Stimulated activated CD8-positive, alpha-beta memory T cell treated with anti-CD3 and anti-CD28 coated beads, Interleukin-7, amount 100 ng/mL, for 1 hour (primary cell): ENCODE measurements at places on chromosomes 4 and X.

GRCh38 chr4:150664935-150665334, 83.0 kb downstream of the MAB21L2 start:
- DNase-seq = no peak

GRCh38 chr4:3223956-3224748, 24.8 kb upstream of the MSANTD1 start:
- DNase-seq = no peak

GRCh38 chr4:26574563-26574962, 9.3 kb upstream of the TBC1D19 start:
- no peak for DNase-seq

DNA sequence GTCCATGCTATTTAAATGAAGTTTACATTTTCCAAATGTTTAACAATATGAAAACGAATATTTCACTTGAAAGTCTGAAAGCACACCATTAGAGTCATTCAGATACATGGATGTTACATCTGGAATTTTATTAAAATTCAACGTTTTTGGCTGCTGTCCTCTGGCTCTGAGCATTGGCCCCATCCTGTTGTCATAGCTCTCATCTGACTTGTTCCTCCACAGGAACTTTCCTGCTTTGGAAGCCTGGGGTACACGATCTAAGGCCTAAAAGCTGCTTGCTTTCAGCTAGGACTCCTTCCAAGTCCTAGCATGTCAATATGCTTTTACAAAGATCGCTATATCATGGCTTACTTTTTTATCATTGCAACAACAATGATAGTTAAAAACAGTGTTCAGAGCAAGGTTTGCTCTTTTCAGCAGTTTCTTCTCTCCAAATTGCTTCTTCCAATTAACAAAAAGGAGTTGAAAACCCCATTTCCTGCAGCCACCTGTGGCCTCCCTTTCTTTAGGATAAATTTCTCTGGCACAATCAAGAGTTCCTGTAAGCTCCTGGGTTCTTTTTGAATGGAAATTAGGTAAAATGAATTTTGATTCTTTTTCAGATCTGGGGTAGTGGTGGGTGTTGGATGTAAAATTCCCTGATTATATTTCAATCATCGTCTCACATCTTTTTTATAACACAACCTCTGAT, 413.4 kb upstream of the AGA start:
- no peak for DNase-seq
